Activated naive CD4-positive, alpha-beta T cell treated with anti-CD3 and anti-CD28 coated beads, Interleukin-2, amount 10 ng/mL, durations not matched to agents 7 days and 5 days (primary cell): ENCODE measurements at places on chromosomes 12 and 14.
A peak's percentile ranks its signal among the peaks of the same experiment; 100 is the strongest.

DNA sequence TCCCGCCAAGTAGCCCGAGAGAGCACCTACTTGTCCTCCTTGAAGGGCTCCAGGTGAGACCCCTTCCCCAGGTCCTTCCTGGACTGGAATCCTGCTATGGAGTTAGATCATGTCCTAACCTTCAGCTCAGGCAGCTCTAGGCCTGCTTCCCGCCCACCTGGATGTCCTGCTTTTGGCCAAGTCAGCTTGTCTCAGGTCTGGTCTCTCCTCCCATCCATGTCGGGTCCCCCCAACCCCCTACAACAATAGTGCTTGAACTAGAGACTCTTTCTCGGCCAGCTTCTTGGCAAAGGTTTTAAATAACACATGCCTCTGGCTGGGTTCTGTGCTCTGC is 3.6 kb downstream of the NAB2 start:
- DNase-seq, result no peak

- DNase-seq, result no peak
Measured at GRCh38 chr14:90491911-90492531, 95.2 kb downstream of the CALM1 start.

DNA sequence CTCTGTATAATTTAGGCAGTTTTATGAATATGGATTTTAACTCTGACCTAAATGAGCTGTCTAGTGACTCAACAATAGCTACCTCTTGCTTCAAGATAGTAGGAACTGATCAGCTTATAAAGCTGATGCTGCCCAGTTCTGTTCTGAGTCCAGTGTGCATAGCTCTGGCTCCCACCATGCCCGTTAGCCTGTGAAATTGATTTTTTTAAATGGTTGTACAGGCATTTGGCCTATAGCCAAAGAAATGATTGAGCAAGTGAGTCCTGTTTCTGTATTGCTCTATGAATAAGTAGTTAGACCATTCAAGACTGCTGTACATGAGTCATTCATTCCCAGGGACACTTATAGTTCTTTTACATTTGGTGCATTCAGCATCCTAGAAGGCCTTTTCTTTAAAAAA is 36.4 kb downstream of the SAMD4A start:
- DNase-seq, result no peak

GRCh38 chr14:51453869-51454268 is 197.8 kb upstream of the FRMD6 start:
- no peak for DNase-seq

GRCh38 chr12:12899530-12900380 is 8.4 kb downstream of the GPRC5A start:
- DNase-seq, result no peak

GRCh38 chr12:16018306-16018705 is 107.2 kb downstream of the DERA start:
- DNase-seq, result no peak

DNA sequence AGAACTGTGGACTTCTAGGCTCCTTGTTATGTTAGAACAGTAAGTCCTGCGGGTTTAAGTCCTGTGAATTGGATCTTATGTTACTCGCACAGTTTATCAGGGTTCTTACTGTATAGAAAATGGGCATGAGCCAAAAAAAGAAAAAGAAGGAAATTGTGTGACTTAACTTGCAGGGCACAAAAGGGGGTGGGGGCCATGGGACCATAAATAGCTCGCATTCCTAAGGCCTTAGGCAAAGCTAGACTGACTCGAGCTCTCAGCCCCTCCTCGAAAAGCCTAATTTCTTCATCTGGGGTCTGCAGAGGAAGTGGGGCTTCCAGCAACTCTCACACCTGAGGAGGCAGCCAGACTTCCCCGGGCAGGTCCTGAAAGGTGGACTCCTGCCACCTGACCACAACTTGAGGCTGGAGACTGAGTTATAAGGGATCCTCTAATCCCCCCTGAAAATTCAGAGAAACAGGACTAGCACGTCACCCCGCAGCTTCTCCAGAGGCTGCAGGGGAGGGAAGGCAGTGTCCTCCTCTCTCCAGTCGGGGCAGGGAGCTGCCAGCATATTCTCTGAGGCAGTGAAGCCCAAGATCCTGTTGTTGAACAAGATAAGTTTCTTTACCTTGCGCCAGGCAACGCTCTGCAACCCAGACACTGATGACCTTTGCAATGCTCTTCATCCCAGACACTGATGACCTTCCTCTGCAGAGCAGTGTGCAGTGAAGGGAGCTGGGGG is 280.5 kb downstream of the PCNX1 start:
- DNase-seq, result no peak

DNA sequence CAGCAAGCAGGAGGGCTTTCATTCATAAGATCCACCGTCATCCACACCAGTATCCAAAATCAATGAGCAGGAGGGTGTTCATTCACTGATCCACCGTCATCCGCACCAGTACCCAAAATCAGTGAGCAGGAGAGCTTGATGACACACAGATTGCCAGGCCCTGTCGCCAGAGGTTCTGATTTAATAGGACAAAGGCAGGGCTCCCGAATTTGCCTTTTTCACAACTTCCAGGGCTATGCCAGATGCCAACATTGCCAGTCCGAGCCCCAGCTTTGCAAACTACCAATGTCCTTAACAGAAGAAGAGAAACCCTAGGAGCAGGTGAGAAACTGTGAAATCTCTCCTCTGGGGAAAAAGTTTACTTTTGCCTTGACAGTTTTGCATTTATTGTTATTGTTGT is 115.0 kb downstream of the SLC15A4 start:
- no peak for DNase-seq

DNA sequence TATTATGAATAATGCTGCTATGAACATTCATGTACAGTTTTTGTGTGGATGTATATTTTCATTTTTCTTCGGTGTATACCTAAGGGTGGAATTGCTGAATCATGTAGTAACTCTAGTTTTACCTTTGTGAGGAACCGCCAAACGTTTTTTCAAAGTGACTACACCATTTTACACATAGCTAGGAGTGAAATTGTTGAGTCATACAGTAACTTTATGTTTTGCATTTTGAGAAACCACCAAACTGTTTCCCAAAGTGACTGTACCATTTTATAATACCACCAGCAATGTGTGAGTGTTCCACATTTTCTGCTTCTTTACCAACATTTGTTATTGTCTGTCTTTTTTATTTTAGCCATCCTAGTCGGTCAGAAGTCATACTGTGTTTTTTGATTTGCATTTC is 3.1 kb upstream of the TPH2 start:
- no peak for DNase-seq

GRCh38 chr14:30779210-30779609 is 95.1 kb upstream of the COCH start:
- no peak for DNase-seq

DNA sequence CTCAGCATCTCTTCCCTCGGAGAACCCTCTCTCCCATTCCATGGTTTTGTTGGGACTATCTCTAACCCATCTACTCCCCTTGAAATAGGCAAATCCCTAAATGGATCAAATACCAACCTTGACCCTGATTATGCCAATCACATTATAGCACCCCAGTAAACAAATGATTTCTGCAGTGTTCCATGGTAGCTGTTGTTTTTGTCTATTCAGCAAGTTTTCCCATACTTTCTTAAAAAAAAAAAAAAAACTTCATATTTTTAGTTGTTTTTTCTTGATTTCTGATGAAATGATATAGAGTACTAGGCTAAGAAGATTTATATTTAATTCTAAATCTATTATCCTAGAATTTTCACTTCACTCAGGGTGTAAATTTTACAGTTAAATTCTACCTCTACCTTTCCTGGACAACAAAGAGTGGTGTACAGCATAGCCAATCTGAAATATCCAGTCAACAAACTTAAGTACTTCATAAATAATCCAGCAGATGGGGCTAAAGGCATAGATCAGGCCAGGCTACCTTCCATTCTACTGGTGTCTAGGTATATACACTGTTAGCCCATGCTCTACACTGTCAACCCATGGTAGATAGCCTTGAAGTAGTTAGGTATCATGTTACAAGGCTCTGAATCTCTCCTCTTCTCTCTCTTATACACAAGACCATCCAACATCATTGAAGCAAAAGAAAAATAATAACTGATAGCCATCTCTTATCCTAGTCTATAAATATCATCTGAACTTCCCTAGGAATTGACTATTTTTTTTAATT is 82.2 kb downstream of the PLEKHG7 start:
- peak; percentile 38 for DNase-seq

GRCh38 chr14:31212893-31213292 is 5.3 kb upstream of the HECTD1 start:
- DNase-seq, result no peak

DNA sequence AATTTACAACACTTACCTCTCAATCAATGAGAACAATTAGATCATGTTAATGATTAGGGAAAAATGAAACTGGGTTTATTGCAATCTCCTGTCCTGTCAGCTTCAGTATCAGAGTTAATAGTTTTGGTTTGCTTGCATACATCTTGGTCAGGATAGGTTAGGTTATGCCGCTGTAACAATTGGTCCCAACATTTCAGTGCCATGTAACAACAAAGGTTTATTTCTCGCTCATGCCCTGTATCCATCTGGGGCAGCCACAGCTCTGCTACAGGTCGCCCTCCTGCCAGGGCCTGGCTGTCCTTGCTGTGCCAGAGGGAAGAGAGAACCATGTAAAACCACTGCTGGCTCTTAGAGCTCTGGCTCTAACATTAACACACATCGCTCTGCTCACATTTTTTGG is 30.5 kb upstream of the SPTLC2 start:
- no peak for DNase-seq

- DNase-seq, result no peak
Measured at GRCh38 chr12:3042394-3042793, 34.8 kb upstream of the TSPAN9 start.

DNA sequence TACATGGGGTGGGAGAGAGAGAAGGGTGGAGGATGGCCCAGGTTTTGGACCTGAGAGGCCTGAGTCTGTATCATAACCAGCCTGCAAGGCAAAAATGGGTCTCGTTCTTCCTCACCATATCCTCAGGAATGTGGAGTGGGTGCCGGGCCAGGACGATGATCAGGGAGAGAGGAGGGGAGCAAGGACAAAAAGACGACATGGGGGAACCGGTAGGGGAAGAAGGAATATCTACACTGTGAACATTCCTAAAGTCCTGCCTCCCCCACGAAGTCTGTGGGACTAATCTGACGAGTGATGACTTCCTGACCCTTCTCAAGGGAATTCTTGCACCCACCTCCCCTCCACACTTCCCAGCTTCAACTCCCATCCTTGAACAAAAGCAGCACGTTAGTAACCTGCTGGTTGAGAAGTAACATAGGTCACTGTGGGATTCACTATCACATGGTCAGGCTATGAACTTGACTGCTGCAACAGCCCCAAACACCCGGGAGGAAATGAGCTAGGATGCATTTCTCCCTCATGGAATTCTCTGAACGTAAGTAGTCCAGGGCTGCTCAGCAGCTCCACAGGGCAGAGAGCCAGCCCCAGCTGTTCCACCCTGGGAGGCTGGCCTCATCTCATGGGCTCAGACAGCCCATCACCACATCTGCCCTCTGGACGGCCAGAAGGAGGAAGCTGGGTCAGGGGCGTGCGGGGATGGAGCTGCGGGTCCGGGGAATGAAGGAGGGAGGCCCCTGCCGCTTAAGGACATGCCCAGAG is 36.8 kb upstream of the VWF start:
- DNase-seq, result no peak

DNA sequence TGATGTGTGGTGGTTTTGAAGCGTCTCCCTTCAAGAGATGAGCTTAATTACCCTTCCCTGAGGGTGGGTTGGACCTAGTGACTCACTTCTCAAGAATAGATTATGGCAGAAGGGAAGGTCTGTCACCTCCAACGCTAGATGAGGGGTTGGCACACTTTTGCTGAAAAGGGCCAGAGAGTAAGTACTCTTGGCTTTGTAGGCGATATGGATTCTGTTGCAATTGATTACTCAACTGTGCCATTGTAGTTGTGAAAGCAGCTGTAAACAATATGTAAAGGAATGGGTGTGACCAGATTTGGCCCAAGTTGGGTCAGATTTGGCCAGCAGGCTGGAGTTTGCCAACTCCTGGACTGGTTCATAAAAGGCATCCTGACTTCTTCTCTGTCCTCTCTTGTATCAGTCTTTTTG is 53.3 kb downstream of the SMIM41 start:
- no peak for DNase-seq

GRCh38 chr14:53619691-53620231 is 336.9 kb downstream of the BMP4 start:
- DNase-seq, result no peak

- no peak for DNase-seq
Measured at GRCh38 chr14:53714495-53715192, 242.0 kb downstream of the BMP4 start.

DNA sequence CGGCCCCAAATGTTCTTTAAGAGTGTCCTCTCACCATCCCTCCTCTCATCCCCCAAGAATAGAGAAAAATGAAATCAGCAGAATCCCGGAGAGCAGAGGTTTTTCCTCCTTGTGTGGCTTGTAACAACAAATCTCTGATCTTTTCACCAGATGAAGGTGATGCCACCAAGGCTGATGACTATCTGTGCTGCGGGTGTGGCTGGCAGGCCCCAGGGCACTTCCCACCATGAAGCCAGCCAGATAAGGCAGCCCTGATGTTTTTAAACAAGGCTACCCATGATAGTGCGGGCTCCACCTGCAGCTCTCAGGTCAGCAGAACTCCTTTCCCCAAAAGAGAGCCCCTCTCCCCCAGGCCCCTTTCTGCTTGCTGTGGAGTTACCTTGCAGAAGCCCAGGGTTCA is 58.0 kb upstream of the PARP11 start:
- DNase-seq, result peak; percentile 37

DNA sequence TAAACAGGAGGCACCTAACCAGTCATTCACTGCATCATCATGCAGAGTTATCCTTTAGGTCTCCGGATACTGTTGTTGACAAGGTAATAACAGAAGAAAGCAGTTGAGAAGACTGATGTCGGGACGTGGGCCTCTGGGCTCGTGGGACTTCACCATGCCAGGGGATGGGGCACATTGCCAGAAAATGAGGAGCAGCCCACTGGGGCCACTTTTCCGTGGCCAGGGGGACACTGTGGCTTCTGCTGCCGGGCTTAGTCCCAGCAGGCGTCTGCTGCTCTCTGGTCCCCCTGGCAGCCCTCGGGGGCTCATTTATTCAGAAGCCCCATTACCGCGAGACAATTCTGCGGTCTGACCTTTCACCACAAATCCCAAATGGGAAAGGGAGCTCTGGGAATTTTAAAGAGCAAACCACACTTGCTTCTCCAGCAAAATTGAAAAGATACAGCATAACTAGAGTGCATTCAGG is 201.2 kb downstream of the DAD1 start:
- DNase-seq, result no peak

DNA sequence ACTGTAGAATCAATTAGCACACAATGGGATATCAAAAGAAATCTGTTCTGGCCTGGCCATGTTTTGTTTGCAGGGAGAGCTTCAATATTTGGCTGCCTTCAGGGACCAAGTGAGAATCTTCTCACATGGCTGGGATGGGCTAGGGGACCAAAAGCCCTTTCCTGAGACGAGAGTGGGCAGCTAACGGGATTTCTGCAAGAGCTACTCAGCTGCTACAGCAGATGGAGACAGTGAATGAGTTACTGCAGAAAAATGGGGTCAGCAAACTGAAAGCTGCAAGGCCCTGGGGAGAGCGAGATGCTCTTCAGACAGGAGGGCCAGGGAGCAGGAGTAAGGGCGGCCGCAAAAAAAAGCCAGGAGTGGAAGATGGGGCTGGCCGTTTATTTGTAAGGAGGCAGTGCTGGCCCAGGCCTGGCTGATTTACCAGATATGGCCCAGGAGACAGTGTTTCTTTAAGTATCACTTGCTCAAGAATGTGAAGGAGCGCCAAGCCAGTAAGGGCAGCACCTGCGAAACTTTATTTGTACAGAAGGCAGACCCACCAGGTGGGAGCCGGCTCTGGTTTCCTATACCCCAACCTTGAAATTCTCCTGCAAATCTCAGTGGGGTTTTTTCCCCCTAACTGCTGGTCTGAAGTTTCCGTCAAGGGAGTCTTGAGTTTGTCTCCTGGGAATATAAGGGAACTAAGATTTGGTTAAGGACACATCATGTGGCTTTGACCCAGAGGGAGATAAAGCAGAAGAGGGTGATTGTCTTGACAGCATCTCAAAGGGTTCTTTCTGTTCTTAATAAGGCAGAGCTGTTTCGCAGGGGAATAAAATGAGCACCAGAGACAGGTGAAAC is 57.8 kb downstream of the SSH1 start:
- no peak for DNase-seq
